NCI-H2029 (cell line): ENCODE measurements at places on chromosomes 12 and 14.
A peak's percentile ranks its signal among the peaks of the same experiment; 100 is the strongest.

DNA sequence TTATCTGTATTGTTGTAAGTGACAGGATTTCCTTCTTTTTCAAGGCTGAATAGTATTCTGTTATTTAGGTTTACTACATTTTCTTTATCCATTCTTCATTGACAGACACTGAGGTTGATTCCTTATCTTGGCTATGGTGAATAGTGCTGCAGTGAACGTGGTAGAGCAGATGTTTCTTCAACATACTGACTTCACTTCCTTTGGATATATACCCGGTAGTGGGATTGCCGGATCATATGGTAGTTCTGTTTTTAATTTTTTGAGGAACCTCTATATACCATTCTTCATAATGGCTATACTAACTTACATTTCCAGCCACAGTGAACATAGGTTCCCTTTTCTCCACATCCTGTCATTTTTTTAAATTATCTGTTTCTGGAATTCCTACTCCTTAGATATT lies 21.8 kb downstream of the DERA start:
- no peak for DNase-seq

GRCh38 chr12:92439420-92439805 lies 263.4 kb upstream of the PLEKHG7 start:
- no peak for DNase-seq

- no peak for DNase-seq
These were observed 333.6 kb downstream of the TMEM121 start for GRCh38 chr14:105859717-105860614.

GRCh38 chr12:122850695-122851350 lies 15.6 kb downstream of the HIP1R start:
- DNase-seq: no peak

GRCh38 chr12:57657744-57658143 lies 24.7 kb upstream of the B4GALNT1 start:
- DNase-seq: peak; percentile 39

DNA sequence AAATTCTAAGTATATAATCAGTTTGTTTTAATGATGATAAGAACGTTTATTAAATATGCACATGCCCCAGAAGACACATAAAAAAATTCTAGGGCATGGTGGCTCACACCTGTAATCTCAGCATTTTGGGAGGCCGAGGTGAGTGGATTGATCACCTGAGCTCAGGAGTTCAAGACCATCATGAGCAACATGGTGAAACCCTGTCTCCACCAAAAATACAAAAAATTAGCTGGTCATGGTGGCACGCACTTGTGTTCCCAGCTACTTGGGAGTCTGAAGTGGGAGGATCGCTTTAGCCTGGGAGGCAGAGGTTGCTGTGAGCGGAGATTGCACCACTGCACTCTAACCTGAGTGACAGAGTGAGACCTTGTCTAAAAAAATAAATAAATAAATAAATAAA lies 4.0 kb downstream of the CD69 start:
- DNase-seq: no peak

GRCh38 chr12:49870501-49871262 lies 27.8 kb upstream of the BCDIN3D start:
- no peak for DNase-seq

GRCh38 chr14:24273422-24273998 lies 2.1 kb upstream of the RABGGTA start:
- no peak for DNase-seq

DNA sequence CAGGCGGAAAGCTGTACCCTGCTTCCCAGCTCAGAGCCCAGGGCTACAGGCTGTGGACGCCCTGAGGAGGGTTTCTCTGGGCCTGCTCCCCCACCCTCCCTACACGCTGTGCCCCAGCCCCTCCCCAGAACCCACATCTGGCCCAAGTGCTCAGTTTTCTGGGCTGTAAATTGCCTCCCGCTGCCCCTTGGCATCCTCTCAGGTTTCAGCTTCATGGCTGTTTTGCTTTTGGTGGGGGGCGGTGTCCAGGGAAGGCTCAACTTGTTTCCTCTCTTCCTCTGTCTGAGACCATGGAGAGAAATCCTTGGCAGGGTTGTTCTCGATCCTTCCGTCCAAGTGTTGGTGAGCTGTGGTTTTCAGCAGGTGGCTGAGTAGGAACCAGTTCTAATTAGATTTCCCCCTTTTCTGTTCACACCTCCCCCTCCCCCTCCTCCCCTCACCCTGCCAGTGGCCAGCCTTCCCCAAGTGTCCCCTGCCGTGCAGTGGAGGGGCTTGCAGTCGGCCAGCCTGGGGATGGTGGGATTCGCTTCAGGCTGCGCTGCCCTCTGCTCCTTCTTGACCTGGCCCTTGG lies 61.8 kb downstream of the TSPAN9 start:
- DNase-seq: no peak

DNA sequence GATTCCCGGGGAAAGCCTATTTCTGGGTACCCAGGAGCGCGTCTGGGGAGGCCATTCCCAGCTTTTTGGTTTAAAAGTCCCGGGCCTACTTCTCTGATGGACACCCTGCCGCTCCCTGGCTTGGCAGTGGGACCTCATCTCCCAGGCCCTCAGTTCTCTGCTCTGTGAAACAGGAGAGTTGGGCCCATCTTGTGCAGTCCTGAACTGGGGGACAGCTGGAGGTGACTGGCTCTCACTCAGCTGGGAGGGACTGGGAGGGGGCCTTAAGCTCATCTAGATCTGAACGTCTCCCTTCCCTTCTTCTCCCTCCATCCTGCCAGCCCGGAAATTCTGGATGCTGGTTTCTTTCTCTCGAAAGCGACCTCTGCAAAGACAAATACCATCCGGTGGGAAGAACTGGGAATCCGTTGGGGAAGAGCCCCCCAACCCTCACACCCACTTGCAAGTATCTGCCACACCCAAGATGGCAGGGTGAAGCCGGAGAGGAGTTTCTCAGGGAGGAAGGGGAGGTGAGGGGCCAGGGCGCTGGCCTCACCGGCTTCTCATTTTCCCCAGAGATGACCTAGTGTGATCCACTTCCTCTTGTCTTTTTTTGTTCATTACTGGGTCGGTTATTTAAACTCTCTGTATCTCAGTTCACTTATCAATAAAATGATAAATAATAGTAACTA lies 1.4 kb downstream of the RIN3 start:
- no peak for DNase-seq

DNA sequence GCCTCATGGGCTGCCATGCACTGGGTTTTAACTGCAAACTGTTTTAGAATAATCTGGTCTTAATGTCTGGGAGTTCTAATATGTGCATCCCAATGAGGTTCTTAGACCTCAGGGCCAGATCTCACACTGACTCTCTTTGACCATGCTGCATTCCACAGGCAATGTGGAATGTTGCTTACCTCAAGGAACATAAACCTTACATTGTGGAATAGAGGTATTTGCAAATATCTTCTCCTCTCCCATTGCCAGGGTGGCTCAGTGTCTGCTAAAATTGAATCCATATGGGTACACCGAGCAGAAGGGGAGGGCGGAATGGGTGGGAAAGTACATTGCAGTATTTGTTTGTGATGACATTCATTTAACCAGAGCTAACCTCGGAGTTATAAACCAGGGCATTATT lies 78.6 kb downstream of the CHST11 start:
- DNase-seq: no peak

DNA sequence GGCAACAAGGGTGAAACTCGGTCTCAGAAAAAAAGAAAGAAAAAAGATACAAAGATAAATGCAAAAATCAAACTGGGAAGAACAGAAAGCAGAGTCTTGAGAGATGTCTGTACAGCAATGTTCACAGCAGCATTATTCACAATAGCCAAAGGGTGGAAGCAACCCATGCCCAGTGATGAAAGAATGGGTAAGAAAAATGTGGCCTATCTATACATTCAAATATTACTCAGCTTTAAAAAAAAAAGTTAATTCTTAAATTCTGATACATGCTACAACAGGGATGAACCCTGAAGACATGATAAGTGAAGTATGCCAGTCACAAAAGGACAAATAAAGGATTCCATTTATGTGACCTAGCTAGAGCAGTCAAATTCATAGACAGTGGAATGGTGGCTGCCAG lies 33.7 kb downstream of the SPPL3 start:
- DNase-seq: no peak

GRCh38 chr12:15477761-15478160 lies 155.5 kb downstream of the PTPRO start:
- DNase-seq: no peak

DNA sequence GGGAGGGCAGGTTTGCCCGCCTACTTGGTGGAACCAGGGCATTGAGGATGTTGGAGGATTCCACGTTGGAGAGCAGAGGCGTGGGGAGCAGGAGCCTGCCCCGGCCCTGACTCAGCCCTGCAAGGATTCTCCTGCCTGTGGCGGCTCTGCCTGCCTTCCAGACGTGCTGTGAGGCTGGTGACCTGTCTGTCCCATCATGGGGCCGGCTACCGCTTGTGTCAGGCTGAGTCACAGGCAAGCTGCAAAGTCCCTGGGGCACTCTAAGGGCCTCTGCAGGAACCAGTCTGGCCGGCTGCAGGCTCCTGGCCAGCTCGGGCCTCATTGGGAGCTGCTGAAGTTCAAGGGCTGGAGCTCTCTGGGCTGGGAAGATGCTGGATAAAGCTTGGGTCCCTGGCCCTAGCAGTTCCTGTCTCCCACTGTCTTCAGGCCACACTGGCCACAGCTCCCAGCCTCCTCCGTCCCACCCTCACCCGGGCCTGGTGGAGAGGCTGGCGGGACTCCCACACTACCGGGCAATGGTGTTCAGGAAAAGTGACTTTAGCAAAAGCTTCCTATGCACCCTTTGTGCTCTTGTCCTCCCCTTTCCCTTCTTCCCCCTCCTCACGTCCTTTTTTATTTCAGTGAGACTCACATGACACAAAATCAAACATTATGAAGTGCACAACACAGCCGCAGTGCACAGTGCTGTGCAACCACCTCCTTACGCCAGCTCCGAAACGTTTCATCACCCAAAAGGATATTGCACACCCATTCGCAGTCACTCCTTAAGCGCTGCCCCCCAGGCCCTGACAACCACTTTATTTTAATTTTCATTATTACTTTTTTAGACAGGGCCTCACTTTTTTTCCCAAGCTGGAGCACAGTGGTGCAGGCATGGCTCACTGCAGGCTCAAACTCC lies 22.0 kb upstream of the ULK1 start:
- no peak for DNase-seq

DNA sequence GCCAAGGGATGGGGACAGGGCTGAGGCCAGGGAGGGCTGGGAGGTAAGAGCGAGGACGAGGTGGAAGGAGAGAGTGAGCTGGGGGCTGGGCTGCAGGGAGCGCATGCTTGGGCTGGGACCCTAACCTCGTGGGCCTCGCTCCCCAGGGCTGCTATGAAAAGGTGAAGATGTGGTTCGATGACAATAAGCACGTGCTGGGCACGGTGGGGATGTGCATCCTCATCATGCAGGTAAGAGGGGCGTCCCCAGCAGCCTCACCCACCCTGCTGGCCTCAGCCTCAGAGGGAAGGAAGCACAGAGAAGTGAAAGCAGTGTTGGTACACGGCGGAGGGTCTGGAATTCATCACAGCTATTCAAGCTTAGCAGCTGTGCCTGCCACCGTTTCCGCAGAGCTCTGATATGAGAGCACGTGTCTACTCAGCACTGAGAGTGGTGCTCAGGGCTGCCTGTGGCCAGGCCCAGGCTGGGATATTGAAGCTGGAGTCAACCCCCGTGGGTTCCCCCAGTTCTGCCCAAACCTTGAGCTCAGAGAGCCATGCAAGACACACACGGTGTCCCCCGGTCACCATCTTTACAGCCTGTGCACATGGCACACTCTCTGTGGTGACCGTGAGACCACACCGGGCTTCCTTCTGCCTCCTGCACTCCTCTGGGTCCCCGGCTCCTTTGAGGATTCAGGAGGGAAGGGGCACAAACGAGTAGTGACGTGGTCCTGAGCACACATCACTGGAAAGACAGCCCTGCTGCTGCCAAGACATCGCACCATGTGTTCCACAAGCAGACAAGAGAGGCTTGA lies 204.6 kb downstream of the TSPAN9 start:
- no peak for DNase-seq

- DNase-seq: no peak
These were observed 41.8 kb upstream of the E2F7 start for GRCh38 chr12:77107121-77107520.

- no peak for DNase-seq
These were observed 113.6 kb downstream of the CHST11 start for GRCh38 chr12:104570174-104570907.

DNA sequence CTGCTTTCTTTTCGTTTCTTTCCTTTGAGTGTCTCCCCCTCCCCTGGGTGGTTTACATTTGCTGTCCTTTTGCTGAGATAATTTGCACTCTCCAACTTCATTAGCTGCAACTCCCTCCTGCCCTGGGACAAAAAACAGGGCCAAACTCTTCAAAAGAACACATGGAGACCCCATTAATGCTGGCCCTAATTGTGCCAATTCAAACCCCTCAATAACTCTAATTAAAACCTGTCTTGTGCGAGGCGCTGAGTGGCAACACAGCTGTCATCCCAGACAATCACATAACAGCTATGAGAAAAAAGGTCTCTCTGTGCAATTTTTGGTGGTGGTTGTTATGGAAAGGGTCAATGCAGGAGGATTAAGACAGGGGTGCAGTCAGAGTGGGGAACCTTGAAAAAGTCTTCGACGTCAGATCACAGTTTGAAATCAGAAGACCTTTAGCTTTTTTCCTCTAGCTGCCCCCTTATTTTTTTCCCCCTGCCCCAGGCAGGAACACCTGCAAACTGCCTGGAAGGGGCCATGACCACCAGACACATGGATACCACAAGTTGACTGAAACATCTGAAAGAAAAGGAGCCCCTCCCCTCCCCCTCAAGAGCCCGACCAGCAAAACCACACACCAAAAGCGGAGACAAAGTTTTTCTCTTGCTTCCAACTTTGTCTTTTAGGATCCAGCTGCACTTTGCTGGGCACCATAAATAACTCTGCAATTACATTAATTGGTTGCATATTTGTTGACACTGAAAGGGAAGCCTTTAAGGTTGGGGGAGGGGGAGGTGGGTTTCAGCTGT lies 26.5 kb upstream of the SMOC1 start:
- no peak for DNase-seq

DNA sequence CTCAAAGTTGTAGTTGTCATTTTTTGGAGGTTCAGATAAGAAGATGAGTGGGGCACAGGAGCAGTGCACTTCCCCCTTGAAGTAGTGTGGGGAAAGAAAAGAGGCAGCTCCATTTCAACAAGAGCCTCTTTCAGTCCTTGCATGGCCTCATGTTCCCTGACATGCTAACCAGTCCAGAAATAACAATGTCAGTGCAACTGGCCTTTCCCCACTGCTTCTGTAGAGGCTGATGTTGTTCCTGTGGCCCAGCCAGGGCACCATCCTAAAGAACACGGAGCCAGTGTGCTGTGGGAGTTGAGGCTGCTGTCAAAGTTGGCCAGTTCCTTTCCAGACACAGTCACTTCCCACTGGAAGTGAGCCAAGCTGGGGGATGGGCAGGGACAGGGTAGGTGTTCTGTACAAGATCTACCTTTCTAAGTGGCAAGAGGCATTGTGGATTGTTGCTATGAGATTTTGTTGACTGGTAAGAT lies 77.7 kb upstream of the SLC38A2 start:
- peak; percentile 5 for DNase-seq

- no peak for DNase-seq
These were observed 19.0 kb downstream of the PRPF40B start for GRCh38 chr12:49642370-49642802.

DNA sequence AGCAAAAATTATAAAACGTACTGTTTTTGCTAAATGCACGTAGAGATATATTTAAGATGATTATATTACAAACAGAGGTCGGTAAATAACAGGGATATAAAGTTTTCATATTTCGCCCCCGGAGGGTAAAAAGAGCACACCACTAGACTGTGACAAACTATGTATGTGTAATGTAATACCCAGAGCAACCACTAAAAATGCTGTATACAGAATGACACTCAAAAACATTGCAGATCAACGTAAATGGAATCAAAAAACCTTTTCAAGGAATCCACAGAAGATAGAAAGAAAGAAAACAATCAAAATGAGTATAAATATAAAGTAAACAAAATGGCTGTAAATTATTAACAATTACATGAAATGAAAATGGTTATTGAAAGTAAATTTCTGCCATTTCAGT lies 37.6 kb upstream of the PRB4 start:
- no peak for DNase-seq
